Hematopoietic multipotent progenitor cell treated with erythropoietin and hydrocortisone succinate and interleukin-3 and kit ligand, for 15 days (in vitro differentiated cells): ENCODE measurements at places on chromosomes 12 and 14.

GRCh38 chr14:72314808-72315435, 382.7 kb downstream of the RGS6 start:
- DNase-seq: no peak

DNA sequence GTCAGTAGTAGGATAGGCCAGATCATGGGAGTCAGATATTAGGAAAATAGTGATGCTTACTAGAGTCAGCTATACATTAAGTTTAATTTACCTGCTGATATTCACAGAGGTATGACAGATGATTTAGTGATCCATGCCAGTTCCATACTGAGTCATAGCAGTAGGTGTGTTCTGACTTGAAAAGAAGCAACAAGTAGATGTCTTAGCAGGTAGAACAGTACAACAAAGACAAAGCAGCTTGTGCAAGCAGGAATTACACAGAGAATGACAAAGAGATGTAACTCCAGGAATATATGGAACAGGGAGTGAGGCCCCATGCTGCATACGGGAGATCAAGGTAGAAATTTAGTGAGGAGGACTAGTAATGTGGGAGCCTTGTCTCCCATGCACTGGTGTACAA, 556.9 kb downstream of the SLC16A7 start:
- no peak for DNase-seq

DNA sequence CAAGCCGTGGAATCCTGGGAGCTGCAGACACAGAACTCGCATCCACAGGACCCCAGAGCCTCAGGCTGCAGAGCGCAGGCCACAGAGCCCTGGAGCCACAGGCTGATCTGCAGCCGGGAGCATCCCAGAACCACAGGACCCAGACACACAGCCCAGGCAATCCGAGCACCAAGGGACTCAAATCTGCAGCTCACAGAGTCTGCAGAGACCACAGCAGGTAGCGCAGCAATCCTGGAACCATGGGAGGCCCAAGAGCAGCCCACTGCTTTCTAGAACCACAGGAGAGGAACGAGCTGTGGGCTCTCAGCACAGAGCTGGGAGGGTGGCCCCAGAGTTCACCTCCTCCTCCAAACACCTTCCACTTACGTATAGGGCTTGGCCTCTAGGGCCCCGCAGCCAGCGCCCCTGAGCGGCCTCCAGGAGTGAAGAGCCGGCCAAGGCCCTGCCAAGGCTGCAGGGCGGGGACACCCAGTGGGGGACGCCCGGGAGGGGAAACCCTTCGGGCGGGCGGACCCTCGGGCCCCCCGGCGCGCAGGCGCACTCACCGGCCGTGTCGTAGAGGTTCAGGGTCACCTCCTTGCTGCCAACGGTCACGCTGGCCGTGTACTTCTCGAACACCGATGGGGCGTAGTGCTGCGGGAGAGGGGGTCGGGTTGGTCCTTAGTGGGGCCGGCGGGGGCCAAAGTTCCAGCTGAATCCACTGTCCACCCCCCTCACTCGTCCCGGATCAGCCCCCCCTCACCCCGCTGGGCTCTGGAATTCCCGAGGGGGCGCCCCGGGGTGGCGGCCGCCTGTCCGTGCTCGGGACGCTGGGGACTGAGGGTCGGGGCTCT, 665 bp downstream of the RHOF start:
- DNase-seq: no peak

GRCh38 chr14:29911810-29912209, 15.8 kb downstream of the PRKD1 start:
- DNase-seq: no peak

GRCh38 chr12:123278101-123278627, 6.5 kb upstream of the CDK2AP1 start:
- DNase-seq: no peak

DNA sequence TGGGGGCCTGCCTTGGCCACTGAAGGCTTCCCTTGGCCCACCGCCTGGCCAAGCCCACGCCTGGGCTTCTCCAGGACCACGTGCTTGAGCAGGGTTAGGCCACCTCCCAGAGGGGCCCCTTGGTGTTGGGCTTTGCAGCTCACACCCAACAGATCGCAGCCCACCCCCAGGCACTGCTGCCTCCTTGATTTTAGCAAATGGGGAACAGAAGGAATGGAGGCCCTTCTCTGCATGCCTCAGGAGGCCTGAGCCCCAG, 23.3 kb downstream of the RAB35 start:
- DNase-seq: no peak

DNA sequence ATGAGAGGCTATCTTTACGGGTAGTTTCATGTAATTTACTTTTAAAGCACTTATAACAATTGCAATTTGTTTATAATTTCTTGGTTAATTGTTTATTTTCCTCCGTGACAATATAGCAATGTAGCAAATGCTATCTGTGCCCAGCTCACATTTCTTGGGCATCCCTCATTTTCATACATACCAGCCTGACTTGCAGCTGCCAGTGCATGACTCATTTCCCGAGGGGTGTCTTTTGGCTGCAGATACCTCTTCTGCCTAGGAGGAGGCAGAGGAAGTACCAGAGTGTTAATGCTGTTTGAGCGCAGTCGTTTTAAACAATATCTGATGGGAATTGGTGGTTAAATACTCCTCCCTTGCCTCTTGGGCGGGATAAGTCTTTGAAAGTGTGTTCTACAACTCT, 104.2 kb upstream of the ABCD2 start:
- DNase-seq: no peak

GRCh38 chr12:78584695-78585094, 279.9 kb upstream of the SYT1 start:
- DNase-seq: no peak

- DNase-seq: no peak
These were observed 74.2 kb downstream of the SMOC1 start for GRCh38 chr14:69953266-69953915.

DNA sequence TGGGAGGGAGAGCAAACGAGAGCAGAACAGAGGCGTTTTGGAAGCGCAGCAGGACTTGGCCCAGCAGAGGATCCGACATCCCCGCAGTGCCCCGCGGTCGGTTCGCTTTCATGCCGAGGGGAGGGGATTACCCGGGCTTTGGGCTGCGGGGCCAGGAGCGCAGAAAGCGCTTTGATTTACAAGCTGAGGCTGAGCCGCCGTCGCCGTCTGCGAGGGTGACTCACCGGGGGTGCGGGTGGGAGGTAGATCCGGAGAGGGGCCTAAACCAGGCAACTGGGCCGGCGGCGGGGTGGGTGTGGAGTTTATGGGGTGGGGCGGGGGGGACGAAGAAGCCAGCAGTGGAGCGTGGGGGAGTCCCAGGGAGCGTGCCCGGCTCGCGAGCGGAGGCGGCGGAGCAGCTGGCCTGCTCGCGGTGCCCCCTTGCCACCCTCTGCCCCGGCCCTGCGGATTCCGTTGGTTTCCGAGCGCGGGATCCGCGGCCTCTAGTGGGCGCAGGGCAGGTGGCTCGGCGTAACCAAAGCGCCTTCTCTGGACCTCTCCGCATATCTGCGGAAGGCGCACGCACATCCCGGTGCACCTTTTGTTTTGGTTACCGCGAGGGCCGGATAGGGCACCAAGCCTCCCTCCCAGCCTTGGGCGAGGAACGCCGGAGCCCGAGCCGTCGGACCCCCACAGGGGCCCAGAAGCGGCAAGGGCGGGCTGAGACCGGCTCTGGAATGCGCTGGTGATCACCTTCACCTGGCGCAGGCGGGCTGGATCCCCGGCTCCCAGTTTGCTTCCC, 2.6 kb downstream of the SIX4 start:
- no peak for DNase-seq

DNA sequence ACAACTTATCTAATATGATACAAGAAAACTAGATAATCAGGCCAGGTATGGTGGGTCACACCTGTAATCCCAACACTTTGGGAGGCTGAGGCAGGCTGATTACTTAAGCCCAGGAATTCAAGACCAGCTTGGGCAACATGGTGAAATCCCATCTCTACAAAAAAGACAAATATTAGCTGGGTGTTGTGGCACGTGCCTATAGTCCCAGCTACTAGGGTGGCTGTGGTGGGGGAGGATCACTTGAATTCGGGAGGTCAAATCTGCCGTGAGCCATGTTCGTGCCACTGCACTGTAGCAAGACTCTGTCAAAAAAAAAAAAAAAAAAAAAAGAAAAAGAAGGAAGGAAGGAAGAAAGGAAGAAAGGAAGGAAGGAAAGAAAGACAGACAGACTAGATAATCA, 27.0 kb downstream of the ZCRB1 start:
- DNase-seq: no peak

DNA sequence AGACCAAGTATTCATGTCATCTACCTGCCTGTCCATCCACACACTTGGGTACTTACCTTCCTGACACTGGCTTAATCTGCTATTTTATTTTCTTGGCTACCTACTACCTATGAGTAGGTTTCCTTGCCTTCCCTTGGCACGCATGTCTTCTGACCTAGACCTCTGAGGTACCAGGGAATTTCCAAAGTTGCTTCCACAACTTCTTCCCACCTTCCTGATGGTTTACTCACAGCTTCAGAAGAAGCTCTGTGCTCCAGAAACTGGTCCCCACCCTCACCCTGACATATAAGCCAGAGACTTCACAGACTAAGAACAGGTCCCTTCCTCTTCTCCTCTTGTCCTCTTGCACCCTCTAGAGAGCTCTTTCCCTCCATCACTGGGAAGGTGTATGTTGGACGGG, 35.7 kb upstream of the DDX11 start:
- no peak for DNase-seq

GRCh38 chr12:2666846-2667245, 127.9 kb upstream of the FKBP4 start:
- DNase-seq: no peak

GRCh38 chr14:30333934-30334333, 225.0 kb upstream of the G2E3 start:
- DNase-seq: no peak

- DNase-seq: no peak
These were observed 64.2 kb downstream of the LLPH start for GRCh38 chr12:66066137-66066928.

GRCh38 chr12:103140286-103140685, 182.8 kb downstream of the ASCL1 start:
- DNase-seq: no peak

DNA sequence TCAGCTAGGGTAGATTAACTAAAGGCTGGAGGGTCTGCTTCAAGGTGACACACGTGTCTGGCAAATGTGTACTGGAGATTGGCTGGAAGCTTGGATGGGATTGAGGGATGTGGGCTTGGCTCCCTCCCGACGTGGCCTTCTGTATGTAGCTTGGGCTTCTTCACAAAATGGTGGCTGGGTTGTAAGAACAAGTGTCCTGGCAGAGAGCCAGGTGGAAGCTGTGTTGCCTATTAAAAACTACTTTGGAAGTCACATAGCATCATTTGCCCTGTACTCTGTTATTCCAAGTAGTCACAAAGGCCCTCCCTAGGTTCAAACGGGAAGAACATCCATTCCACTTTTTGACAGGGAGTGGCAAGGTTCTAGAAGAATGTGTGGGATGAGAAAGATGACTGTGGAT, 174.1 kb upstream of the PRICKLE1 start:
- no peak for DNase-seq
